Aorta (tissue), 5 donors: ENCODE measurements at places on chromosomes 7 and 10. TPM values are rescaled to one million over a fixed set of nuclear protein-coding genes. Genes with fewer than 3 reads are reported as not detected.

Gene GPR15LG
- not detected for total RNA-seq

Gene SORCS1
- total RNA-seq, result 3.8 TPM

Gene ELFN1
- 1.2 TPM for total RNA-seq

Gene ASIC3
- total RNA-seq, result 2.9 TPM

Gene OR2A1
- total RNA-seq, result 0.39 TPM

Gene CDNF
- total RNA-seq, result 1.9 TPM

Gene ASZ1
- total RNA-seq, result not detected

Gene RELN
- 1.4 TPM for total RNA-seq

- H3K4me1 ChIP-seq, result no peaks in the 10 kb centered on the region
- H3K4me3 ChIP-seq, result peak overlapping the region; percentile 78
- DNase-seq, result no peak
- H3K27ac ChIP-seq, result no peak overlapping the region
- no peaks in the 10 kb centered on the region for H3K27me3 ChIP-seq
Measured at GRCh38 chr7:7761340-7761973, 43.0 kb upstream of the RPA3 start.

GRCh38 chr10:77943121-77943901 lies 16.8 kb upstream of the DLG5 start:
- H3K36me3 ChIP-seq, result no peaks in the 10 kb centered on the region
- H3K27me3 ChIP-seq, result no peaks in the 10 kb centered on the region
- no peak overlapping the region for H3K27ac ChIP-seq
- H3K4me1 ChIP-seq, result no peaks in the 10 kb centered on the region
- DNase-seq, result peak; percentile 48

- DNase-seq, result peak; percentile 93
- H3K27me3 ChIP-seq, result no peaks in the 10 kb centered on the region
- H3K36me3 ChIP-seq, result no peaks in the 10 kb centered on the region
- H3K4me1 ChIP-seq, result no peaks in the 10 kb centered on the region
Measured at GRCh38 chr10:75209921-75210281, 695 bp upstream of the VDAC2 start.

DNA sequence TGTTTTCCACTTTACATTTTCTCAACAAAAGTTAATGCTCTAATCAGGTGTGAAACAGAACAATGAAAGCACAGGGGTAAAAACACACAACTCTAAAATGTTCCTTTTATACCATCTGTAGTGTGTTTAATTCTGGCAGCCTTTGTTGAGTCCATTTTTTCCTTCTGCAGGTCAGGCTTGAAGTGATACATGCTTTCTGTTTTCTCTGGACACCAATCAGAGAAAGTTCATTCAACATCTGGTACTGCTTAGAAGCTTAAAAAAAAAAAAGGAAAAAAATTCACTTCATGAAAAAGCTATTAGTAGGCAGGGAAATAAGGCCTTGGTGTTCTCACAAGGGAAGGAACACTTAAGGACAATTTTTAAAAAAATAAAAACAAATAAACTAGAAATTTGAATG lies 231.3 kb upstream of the RHOBTB1 start:
- no peaks in the 10 kb centered on the region for H3K27me3 ChIP-seq
- no peaks in the 10 kb centered on the region for H3K4me1 ChIP-seq
- no peak for DNase-seq
- H3K36me3 ChIP-seq, result no peaks in the 10 kb centered on the region

DNA sequence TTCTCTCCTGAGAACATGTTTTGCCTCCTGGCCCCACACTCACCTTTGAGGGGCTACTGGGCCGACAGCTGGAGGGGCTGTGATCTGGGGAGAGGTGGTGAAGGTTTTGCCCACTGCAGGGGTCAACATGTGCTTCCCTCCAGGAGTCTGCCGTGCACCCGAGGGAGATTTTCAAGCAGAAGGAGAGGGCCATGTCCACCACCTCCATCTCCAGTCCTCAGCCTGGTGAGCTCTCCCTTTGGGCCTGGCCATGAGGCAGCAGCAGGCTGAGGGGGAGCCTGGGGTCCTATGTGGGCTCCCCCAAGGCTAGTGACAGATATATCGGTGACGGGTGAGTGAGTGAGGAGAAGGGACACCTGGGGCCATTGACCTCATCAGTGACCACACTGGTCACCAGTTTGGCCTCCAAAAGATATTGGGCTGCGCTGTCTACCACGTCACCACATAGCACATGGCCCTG lies 6.6 kb downstream of the PGAM2 start:
- peaks cover 3% of the 10 kb centered on the region for H3K36me3 ChIP-seq
- H3K27ac ChIP-seq, result no peak overlapping the region
- no peak for DNase-seq
- no peaks in the 10 kb centered on the region for H3K4me1 ChIP-seq

DNA sequence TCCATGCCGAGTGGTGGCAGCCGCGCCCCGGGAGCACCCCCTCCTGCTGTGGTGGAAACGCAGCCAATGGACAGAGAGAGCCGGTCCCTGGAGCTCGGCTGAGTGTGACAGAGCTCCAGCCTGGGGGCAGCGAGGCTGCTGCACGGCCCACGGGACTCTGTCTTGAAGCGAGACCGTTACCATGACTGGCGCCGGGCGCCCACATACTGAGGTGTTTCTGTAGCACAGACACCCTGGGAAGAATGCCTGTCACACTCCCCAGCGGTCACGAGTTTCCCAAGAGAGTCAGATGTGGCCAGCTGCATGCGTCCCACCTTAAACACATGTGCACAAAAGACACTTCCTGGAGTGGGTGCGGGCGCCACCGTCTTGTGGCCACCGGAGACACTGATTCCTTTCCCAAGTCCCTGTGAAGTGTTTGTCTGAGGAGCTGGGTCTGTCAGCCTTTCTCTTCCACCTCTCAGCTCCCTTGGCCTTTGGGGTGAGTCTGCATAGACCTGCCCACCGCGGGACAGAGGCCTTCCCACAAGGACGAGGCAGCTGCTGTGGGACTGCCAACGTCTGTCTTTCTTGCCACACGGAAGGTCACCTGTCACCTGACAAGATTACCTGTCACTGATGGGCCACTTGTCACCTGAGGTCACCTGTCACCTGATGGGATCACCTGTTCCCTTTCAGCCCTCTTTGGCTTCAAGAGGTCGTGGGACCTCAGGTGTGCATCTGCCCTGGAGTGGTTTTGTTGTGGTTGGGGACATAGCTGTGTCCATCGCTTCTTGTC lies 94.6 kb downstream of the DNAJB6 start:
- no peak overlapping the region for H3K4me3 ChIP-seq
- DNase-seq, result peak; percentile 77
- no peaks in the 10 kb centered on the region for H3K36me3 ChIP-seq

GRCh38 chr10:128709686-128710085 lies 583.5 kb upstream of the MKI67 start:
- H3K36me3 ChIP-seq, result no peaks in the 10 kb centered on the region
- H3K4me1 ChIP-seq, result no peaks in the 10 kb centered on the region
- H3K4me3 ChIP-seq, result no peak overlapping the region
- H3K27ac ChIP-seq, result no peak overlapping the region
- DNase-seq, result no peak

- H3K4me3 ChIP-seq, result no peak overlapping the region
- H3K36me3 ChIP-seq, result no peaks in the 10 kb centered on the region
- no peaks in the 10 kb centered on the region for H3K27me3 ChIP-seq
- H3K4me1 ChIP-seq, result peaks cover 3% of the 10 kb centered on the region
- no peak for DNase-seq
Measured at GRCh38 chr7:85162721-85163120, 24.1 kb downstream of the SEMA3D start.

GRCh38 chr7:84021292-84021908 lies 173.2 kb downstream of the SEMA3A start:
- H3K4me3 ChIP-seq, result no peak overlapping the region
- no peak for DNase-seq
- H3K36me3 ChIP-seq, result no peaks in the 10 kb centered on the region
- H3K27me3 ChIP-seq, result peaks cover 2% of the 10 kb centered on the region

DNA sequence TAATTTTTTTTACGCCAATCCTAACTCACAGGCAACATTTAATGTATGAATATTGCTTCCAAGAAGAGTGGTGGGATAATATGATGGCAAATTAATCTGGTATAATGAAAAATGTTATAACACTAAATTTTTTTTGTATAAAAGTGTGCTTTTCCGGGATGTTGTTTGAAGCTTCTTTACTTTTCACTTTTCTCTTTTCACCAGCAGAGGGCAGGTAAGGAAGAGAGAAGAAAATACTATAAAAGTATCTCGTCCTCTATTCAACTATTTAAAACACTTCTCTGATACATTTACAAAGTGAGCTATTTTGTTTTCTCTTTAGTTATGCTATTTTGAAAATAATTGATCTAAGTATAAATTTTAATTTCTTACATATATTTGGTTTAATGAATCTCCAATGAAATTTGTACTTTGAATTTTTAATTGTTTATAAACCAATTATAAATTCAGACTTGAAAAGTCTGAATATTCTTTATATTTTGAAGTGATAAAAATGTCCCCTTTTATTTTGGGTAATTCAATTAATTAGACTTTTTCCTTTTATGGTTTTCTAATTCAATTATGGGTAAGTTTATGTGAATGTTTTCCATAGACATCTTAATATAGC lies 20.7 kb upstream of the CFTR start:
- no peak for DNase-seq
- no peaks in the 10 kb centered on the region for H3K36me3 ChIP-seq
- H3K4me1 ChIP-seq, result no peaks in the 10 kb centered on the region
- H3K27me3 ChIP-seq, result no peaks in the 10 kb centered on the region

- peaks cover 2% of the 10 kb centered on the region for H3K4me1 ChIP-seq
- H3K4me3 ChIP-seq, result no peak overlapping the region
- no peak overlapping the region for H3K27ac ChIP-seq
- H3K36me3 ChIP-seq, result no peaks in the 10 kb centered on the region
- H3K27me3 ChIP-seq, result no peaks in the 10 kb centered on the region
Measured at GRCh38 chr10:72351479-72351878, 3.2 kb downstream of the DNAJB12 start.

DNA sequence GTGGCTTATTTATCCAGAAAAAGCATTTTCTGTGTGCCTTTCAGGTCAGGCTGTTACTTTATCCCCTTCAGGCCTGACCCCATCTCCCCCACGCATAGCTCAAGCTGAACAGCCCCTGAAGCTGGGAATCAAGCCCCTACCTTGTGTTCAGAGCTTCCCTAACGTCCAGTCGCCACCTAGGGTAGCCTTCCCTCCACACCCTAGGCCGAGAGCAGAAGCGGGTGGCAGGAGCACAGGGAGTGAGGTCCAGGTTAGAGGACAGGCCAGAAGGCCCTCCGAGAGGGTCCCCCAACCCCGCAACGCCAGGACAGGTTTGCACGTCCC lies 479 bp upstream of the SEMA4G start:
- no peak overlapping the region for H3K4me3 ChIP-seq
- no peaks in the 10 kb centered on the region for H3K27me3 ChIP-seq
- H3K27ac ChIP-seq, result no peak overlapping the region
- DNase-seq, result no peak

- H3K36me3 ChIP-seq, result no peaks in the 10 kb centered on the region
- no peak for DNase-seq
- H3K4me1 ChIP-seq, result peaks cover 1% of the 10 kb centered on the region
- no peaks in the 10 kb centered on the region for H3K27me3 ChIP-seq
- H3K4me3 ChIP-seq, result no peak overlapping the region
- H3K27ac ChIP-seq, result no peak overlapping the region
Measured at GRCh38 chr10:30858499-30858898, 173.2 kb downstream of the ZNF438 start.

DNA sequence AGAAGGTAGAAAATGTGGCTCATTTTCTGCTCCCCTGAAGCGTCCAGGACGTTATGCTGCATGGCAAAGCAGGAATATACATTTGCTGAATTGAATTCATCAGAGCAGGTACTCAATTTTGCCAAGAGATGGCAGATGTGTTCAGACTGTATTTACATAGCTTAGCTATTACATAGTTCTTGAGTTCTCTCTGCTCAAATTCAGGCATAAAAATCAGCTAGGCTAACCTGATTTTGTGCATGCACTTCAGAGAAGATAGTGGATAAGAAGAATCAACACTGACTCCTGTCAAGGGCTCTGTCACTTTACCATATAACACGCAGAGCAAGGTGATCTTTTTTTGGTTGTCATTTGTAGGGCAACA lies 209.2 kb upstream of the FAM3C start:
- no peak overlapping the region for H3K4me3 ChIP-seq
- H3K36me3 ChIP-seq, result no peaks in the 10 kb centered on the region
- H3K27ac ChIP-seq, result no peak overlapping the region
- H3K4me1 ChIP-seq, result no peaks in the 10 kb centered on the region
- H3K27me3 ChIP-seq, result no peaks in the 10 kb centered on the region
- no peak for DNase-seq

DNA sequence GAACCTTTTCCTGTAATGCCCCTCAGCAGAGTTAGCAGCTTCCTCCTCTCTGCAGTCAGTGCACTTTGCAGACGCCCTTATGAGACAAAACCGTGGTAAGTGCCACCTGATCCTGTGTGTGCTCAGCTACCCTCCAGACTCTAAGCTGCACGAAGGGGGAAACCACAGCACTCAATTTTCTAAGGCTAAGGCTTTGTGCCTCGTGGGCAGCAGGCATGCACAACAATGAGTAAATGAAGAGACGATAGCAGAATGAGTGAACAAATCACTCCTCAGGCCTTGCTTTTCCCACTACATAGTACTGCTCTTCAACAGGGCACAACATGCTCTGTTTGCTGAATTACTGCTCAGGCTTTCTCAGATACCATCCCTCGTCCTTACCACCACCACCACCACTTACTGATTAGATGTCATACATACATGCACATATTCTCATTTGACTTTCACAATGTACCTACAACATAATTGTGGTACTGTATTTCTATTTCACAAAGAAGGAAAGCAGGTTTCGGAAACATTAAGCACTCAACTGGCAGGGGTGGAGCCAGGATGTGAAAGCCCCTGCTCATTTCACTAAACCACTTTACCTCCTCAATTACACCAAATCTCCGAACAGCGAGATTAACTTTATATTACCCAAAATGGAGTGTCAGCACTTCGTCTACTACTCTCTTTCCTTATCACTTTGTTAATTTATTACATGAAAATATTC lies 85.4 kb downstream of the ICA1 start:
- no peak overlapping the region for H3K4me3 ChIP-seq
- no peaks in the 10 kb centered on the region for H3K4me1 ChIP-seq
- H3K27me3 ChIP-seq, result no peaks in the 10 kb centered on the region
- H3K36me3 ChIP-seq, result no peaks in the 10 kb centered on the region

GRCh38 chr10:70726909-70727495 lies 54.7 kb downstream of the ADAMTS14 start:
- H3K27ac ChIP-seq, result no peak overlapping the region
- no peaks in the 10 kb centered on the region for H3K36me3 ChIP-seq

DNA sequence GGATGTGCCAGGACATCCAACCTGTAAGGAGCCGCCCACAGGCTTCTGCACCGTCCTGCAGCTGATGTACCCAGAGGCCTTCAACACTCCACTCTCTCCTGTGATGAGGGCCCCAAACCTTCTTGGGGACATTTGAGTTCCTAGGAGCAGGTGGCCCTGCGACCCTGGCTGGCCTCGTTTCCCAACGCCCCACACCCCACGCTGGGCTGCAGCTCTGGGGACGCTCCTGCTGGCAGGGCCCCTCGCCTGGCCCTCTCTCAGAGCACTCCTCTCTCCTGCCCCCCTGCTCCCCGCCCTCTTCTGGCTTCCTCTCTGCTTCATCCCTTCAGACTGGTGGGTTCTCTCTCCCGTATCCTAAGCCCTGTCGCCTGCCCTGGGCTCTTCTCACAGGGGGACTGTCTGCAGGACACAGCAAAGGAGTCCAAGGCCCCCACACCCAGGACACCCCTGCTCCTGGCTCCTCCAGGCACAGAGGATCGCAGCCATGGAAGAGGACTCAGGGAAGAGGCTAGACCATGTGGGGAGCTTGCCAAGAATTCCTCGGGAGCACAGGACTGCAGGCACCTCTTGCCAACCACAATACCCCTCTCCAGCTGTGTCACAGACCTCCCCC lies 541.4 kb downstream of the TCERG1L start:
- no peaks in the 10 kb centered on the region for H3K36me3 ChIP-seq
- H3K4me1 ChIP-seq, result no peaks in the 10 kb centered on the region
- H3K27ac ChIP-seq, result no peak overlapping the region
- no peaks in the 10 kb centered on the region for H3K27me3 ChIP-seq
- no peak overlapping the region for H3K4me3 ChIP-seq
- no peak for DNase-seq
